ENCODE measurements at places on chromosomes 6 and 20. TPM values are rescaled to one million over a fixed set of nuclear protein-coding genes. Genes with fewer than 3 reads are reported as not detected.

- DNase-seq, result no peak
Measured at GRCh38 chr6:87914637-87915395, 132.8 kb upstream of the SPACA1 start.

DNA sequence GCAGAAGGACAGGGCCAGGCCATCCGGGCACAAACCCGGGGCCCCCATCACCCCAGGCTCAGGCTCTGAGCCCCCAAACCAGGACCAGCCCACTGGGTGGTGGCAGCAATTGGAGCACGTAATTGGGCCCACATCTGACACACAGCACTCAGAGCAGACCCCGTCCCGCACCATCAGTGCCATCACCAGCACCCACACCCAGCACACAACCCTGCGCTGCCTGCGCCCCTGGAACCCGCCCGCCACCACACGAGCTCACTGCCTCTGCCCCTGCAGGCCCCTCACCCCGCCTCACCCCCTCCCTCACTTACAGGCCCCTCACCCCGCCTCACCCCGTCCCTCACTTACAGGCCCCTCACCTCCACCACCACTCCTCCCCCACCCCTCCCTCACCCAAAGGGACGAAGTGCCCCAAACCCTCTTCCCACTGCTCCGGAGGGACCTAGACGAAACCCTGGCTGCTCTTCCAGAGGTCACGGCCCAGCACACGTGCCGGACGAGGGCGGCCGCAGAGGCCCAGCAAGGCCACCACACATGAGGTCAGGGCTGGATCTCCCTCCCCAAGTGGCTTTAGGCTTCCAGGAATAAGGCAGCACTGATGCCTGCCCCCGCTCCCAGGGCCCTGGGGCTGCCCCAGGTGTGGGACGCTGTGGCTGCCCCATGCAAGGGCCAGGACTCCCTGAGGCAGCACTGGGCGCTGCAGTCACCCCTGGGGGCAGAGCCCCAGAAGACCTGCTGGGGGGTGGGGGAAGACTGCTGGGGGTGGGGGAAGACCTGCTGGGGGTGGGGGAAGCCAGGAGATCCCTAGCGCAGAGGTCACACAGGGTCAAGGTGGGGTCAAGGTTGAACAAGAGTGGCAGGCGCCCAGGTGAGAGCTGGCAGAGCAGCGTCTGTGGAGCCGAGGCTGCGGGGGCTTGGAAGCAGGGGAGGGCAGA lies 22.4 kb downstream of the KCNQ2 start:
- DNase-seq, result no peak

FAM83C gene
- not detected for total RNA-seq

DNA sequence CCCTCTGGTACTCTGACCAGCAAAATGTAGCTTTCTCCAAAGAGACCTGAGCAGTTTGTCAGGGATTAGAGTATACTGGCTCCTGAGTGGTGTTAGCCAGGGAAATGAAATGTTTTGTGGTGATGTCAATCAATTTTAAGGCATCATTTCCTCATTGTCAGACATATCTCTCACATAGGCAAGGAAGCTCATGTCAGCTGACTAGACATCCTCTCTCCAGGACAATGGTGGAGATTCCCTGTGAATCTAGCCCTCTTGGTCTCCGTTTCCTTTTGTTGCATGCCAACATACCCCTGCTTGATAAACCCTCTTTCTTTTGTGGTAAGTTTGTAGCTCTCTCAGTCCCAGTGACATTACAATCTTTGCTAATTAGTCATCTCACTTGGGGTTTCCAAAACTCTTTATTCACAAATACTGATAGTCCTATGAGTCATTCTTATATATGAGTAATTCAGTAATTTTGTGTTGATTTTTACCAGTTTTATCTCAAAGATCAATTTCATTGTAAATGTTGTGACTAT lies 135.6 kb upstream of the PTPRK start:
- no peak for DNase-seq

GRCh38 chr6:165575158-165575549 lies 87.9 kb downstream of the PDE10A start:
- DNase-seq, result no peak

CNBD2 gene
- total RNA-seq, result 7.7 TPM

DNA sequence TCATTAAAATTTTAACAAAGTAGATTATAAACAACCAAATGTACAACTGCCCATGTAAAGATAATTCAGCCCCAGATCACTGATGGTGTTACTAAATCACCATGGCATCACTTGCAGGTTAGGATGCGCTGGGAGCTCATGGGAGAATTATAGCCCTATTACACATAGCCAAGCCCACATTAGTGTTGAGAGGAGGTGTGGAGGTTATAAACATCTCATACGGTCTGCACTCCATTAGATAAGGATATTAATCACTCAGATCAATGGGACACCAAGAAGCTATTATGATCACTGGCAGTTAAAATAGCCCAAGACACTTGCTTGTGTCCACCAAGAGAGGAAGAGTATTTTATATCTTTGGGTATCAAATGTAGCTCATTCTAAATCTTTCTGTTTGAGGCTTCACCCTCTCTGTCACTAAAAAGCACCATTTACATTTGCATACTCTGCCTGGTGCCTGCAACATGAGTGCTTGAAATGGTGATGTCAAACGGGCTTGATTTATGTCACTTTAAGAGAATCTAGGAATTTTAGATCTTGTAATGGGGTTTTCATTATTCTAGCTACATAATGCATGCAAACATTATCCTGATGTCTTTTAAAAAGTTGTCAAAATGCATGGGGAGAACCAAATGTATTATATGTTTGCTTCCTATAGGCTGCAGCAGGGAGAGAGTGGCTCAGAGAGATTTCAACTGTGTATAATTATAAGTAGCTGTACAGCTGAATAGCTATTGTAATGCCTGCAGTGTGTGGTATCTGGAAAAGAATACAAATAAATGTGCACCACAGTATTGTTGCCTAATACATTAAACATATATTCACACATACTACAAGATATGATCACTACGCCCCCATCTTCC lies 654.1 kb upstream of the MARCKS start:
- no peak for DNase-seq

DNA sequence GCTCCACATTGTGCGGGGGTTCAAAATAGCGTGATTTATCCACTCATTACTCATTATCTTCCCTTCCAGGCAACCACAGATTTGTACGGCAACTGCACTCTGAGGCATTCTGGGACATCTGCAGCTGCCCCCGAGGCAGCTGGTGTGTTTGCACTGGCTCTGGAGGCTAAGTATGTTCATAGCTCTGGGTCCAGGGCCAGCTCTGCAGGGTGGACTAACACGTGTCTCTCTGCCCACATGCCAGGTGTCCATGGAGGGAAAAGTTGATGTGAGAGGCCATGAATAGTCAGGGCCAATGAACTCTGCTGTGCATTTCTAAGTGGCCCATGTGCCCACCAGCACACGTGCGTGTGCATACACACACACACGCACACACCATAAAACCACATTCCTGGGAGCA lies 74.9 kb downstream of the BFSP1 start:
- DNase-seq, result no peak

HCK gene
- total RNA-seq, result 8.6 TPM

DNA sequence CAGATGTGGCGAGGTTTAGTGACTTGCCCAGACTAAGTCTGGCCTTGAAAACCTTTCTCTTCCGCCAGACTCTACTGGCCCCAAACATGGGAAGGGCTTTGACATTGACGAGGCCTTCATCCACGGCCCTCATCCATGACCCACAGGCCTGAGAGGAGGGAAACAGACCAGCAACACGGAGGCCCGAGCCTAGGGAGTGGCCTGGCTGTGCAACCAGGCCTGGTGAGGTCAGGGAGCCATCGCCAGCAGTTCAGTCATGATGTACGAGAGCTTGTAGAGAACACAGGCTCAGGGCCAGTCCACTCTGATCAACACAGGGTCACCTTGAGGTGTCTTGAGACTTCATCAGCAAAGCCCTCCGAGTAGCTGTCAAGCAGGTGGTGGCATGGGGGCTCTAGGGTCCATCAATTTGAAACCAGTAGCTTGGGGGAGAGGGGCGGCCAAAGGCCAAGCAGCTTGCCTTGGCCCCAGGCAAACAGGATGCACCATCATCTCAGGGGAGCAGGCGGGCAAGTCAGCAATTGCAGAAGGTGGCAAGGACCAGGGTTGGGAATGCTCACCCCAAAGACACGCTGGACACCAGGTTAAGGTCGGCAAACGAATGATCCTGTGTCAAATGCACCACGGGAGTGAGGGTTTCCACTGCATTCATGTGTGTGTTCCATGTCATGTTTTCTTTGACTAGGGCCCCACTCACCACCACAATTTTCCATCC lies 36.1 kb downstream of the GFOD1 start:
- DNase-seq, result no peak

GRCh38 chr20:49851231-49851705 lies 38.6 kb downstream of the SLC9A8 start:
- DNase-seq, result no peak

MCM8 gene
- 4.6 TPM for total RNA-seq

Data from sigmoid colon (tissue), 7 donors.